Activated gamma-delta T cell (primary cell): ENCODE measurements at places on chromosomes 6 and 20.

DNA sequence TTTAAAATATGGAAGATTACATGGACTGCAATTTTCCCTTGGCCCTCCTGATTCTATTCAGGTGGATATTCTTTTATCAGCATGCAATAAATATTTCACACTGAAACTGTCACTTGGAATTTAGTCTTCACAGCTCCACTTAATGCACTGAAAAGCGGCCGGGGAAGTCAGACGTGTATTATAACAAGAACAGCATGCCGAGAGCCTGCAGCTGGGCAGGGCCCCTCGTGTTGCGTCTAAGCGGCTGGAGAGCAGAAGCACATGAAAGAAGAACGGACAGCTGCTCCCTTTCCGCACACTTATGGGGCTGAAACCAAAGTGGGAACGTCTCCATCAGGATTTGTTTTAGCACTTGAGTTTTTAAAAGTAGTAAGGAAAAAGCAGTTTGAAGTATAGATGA, 57.2 kb downstream of the LYRM4 start:
- DNase-seq = no peak

GRCh38 chr20:45419188-45420091, 3.5 kb downstream of the PIGT start:
- no peak for DNase-seq

- DNase-seq = no peak
Observed at GRCh38 chr6:151260205-151260604, 20.4 kb downstream of the AKAP12 start.

DNA sequence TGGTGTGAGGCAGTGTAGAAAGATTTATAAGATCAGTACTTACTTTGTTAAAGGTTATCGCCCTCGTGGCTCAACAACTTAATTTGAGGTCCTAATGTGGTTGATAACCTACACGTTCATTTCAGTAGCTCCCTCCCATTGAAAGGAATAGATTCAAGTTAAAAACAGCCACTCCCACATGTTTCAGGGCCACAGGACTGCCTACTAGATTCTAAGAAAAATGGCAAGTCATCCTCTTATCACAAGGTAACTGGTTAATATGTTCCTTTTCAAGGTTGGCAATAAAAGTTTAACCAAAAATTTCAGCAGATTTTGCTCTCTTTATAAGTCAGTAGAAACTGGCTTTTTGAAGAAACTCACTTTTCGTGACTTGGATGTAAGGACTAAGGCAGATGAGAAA, 17.1 kb downstream of the GSTA2 start:
- no peak for DNase-seq

DNA sequence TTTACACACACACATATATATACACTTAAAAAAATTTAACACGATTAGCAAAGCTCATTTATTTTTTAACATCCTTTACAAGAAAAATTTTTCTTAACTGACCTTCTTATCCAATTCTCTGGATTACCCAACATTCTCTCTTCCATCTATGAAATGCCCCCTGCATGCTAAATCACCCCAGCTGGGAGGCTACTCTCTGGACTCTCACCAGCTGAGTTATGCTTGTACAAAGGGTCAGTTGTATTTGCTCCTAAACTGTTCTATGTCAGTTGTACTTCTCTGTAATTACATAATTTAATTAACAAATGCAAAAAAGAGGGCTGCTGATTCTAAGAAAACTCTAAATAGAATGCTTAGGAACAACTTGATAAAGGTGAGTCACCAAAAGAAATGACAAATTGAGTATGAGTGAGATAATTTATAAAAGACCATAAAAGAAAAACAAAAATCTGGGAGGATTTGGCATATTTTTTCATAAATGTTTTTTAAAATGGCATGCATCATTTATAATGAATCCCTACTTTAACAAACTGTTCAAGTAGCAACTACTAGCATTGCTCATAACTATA, 120.5 kb downstream of the KIF13A start:
- no peak for DNase-seq

DNA sequence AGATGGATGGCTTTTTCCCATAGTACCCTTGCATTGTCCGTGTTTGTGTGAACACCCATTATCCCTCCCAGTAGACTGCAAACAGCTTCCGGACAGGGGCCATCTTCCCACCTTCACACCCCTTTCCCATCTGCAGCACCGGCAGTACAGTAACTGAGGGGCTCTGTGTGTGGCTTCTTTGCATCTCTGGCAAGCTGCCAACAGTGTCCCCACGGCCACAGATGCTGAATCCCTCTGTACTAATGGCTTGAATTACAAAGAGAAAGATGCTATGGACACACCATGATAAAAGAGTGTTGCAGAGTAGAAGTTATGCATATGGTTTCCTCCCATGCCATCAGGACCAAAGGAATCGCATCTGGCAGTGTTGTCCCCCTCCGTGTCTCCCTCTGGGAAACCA, 101.1 kb upstream of the CDYL start:
- DNase-seq = no peak

GRCh38 chr6:11279284-11279689, 46.8 kb upstream of the NEDD9 start:
- no peak for DNase-seq

DNA sequence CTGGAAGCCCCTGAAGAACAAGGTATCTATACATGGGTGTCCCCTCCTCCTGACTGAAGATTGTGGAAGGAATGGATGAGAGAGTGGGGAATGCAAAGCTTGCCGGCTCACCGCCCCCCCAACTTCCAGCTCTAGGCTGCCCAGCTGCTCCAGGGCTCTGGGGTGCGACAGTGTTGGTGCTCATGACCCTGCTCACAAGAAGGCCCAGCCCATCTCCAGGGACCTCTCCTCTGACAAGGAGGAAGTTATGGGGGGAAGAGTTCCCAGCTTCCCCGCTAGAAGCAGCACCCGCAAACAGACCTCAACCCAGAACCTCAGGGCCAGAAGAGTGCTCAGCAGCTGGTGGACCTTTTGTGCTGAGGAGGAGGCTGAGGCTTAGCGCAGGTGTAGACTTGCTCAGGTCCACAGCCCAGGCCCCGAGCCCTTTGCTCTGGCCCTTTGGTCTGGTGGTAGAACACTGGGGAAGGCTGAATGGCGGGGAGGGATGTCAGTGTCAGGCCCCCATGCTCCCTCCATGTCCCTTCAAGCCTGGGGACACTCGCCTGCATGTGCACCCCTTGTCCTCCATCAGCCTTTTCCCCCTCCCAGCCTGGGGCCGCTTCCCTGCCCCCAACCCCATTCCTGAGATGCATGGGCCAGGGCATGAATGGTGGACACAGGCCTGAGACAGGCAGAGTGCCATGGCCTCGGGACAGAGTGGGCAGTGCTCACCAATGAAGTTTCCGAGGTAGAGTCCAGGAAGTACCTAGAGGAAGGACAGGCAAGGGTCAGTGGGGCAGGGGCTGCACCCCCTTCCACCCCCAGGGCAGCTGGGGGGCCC, 1.3 kb downstream of the DUSP15 start:
- no peak for DNase-seq

DNA sequence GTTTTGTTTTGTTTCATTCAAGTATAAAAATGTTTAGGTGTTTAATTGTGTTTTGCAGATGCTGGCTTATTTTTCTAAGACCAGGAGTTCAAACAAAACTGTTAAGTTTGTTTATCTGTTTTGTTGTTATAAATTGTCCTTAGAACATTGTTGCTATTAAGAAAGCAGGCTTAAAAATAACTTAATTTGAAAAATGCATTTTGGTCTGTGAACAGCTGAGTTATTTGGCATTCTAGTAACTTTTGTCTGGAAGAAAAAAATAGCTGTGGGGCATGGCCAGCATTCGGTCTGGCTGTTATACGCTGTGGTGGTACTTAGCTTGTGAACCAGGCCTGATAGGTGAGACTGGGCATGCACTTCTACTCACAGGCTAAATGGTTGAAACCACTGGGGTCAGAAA, 37.8 kb downstream of the SLX4IP start:
- no peak for DNase-seq

GRCh38 chr20:32289661-32290431, 12.4 kb downstream of the KIF3B start:
- DNase-seq = no peak

DNA sequence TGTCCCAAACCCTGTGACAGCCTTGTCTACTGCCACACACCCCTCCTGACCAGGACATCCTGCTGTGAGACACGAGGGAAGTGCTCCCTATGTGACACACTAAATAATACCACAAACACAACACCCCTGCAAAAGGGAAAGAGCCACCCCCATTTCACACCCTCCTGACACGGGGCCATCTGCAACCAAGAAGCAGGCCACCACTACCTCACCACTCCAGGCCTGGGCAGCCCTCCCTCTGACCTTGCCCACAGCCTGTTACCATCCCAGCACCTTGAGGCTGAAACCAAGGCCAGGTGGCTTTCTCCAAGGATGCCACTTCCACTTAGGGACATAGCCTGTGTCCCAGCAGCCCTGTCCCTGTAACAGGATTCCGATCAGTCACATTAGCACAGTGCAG, 68.2 kb downstream of the NINL start:
- DNase-seq = no peak

GRCh38 chr20:59820204-59821041, 113.0 kb downstream of the SYCP2 start:
- DNase-seq = no peak

DNA sequence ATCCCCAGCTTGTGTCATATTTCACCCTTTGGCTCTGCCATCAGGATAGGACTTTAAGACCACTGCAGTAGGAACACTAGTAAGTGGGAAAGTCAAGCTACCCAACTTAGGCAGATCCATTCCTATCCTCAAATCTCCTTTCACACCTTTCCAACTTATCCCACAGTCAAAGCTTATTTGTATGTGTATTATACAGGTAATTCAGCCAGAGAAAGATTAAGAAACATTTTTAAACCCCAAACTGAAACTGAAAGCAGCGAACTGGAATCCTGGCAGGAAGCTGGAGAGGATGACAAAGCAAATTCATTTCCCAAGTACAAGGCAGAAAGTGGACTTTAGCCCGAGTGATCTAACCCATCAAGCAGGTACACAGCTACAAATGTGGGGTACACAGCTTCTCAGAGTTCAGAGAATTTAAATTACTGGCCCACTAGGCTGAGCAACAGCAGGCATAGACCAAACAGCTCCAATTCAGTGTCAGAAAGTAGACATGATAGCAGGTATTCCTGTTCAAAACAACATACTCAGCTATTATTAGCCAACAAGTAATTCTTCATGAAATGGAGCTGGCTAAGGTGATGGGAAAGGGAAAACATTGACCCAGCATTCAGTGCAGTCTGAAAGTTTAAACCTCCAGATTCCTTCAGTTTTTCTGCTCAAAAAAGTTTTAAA, 39.1 kb downstream of the ILRUN start:
- DNase-seq = no peak

- no peak for DNase-seq
Observed at GRCh38 chr6:10320291-10320690, 94.6 kb downstream of the TFAP2A start.

DNA sequence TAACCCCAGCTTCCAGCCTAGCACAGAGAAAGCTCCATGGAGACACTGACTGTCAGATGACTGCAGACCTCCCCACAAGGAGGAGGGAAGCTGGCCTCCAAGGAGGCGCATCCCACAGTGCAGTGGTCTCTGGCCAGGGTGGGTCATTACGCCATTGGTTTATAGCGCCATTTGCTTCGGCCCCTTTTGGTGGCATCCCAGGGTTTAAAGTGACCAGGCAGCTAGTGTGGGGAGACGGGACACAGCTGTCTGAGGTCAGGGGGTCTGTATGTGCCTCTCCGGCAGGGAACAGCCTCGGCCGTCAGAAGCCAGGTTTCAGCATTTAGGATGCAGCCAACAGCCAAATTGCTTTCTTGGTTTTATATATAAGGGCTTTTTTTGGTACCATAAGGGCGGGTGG, 15.8 kb upstream of the PMEPA1 start:
- no peak for DNase-seq

DNA sequence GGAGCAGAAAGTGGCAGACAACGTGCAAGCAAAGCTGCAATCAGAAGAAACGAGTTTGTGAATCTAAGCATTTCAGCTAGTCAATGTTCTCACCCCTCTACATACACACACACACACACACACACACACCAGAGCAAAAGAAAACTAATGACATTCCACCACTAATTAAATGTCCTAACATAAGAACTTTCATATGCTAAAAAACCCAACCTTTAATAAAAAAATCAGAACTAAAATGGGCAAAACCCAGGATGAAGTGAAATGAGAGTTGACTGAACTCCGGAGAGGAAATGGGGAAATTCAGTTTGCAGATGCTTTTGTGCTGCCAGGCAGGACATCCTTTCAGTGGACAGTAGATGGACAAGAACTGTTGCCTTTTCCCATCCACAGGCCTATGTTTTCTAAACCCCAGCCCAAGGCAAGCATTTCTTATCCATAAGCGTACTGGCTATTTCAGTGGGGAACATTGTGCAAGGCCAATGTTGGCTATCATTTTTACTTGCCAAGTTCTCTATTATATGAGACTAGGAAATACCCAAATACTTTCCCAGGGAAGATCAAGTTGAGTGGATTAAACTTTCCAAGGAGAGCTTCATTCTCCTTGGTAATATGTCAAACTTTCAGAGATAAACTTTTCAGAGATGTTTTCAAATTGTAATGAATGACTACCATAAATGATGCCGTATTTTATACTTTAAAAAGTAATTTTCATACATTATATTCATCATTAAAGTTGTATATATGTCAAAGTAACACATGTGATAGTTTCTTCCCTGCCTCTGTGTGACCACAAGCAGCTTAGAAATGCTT, 27.3 kb downstream of the RIN2 start:
- DNase-seq = no peak

DNA sequence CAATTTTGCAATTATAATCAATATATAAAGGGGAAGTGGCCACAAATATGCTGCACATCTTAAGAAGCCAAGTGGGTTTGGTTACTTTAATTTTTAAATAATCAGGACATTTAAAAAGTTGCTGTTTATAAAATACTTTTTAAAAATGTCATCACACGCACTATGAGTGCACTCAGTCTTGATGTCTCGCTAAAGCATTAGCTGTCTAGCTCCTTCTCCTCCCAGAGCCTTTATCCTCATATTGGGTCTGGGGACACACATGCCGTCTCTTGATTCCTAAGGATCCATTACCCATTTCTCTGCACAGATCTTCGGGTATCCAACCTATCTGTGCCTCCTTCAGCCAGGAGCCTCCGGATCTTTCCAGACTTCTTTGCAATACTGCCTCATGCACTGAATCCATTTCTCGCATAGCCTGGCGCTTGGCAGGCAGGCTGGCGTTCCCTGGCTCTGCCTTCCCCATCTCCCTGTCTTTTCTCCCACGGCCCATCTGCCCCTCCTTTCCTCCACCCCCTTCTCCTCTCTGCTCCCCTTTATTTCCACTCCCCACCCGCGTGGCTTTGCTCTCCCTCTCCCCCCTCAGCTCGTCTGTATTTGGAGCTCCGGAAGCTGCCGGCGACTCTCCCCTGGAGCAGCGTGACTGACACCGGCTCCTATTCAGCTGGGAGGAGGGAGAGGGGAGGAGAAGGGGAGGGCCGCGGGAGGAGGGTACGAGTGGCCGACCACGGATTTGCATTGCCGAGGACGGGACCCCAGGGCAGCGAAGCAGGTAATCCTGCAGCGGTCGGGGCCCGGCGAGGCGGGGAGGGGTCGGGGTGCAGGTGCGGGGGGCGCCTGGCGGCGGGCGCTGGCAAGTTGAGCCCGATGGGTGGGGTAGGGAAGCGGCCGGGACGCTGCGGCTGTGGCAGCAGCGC, at the start of gene CAP2:
Gene CAP2 (plus strand): TSS at position 618 of the 914 bp plus-strand sequence. CDS start 27,961 bp downstream, outside the sequence.
- DNase-seq = no peak
